ENCODE measurements at places on chromosomes 1 and 21. TPM values are rescaled to one million over a fixed set of nuclear protein-coding genes. Genes with fewer than 3 reads are reported as not detected.

DNA sequence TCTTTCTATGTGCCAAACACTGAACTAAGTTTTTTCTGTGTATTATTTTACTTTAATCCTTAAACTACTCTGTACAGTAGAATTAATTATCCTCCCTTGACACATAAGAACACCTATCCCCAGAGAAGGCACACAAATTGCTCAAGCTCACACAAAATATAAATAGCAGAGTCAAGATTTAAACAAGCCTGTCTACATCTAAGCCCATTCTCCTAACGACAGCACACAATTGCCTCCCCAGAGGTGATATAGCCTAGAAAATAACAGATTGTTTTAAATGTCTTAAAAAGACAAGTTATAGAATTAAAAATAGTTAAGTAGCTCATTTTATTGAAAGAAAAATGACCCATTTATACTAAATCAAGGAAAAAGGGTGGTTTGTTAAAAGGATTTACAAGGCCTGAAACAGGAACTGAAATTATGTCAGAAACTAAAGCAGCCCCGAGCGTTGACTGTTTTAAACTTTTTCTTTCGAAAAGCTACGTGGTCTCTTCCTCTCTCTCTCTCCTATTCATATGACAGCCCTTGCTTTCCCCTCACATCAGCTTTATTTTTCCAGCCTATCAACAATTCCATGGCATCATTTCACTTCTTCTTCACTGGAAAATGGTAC lies 30.5 kb downstream of the TNFSF18 start:
- no peaks in the 10 kb centered on the region for H3K36me3 ChIP-seq
- no peaks in the 10 kb centered on the region for H3K27me3 ChIP-seq
- no peak overlapping the region for H3K27ac ChIP-seq
- no peak for DNase-seq
- no peaks in the 10 kb centered on the region for H3K4me1 ChIP-seq

Gene EPHB2
- 10.7 TPM for total RNA-seq

GRCh38 chr1:2465371-2466269 lies 10.5 kb upstream of the PLCH2 start:
- no peak for DNase-seq
- no peak overlapping the region for H3K27ac ChIP-seq
- H3K4me3 ChIP-seq: no peak overlapping the region
- no peaks in the 10 kb centered on the region for H3K36me3 ChIP-seq
- H3K27me3 ChIP-seq: peaks cover 3% of the 10 kb centered on the region

Gene TDRD10
- 27.8 TPM for total RNA-seq

DNA sequence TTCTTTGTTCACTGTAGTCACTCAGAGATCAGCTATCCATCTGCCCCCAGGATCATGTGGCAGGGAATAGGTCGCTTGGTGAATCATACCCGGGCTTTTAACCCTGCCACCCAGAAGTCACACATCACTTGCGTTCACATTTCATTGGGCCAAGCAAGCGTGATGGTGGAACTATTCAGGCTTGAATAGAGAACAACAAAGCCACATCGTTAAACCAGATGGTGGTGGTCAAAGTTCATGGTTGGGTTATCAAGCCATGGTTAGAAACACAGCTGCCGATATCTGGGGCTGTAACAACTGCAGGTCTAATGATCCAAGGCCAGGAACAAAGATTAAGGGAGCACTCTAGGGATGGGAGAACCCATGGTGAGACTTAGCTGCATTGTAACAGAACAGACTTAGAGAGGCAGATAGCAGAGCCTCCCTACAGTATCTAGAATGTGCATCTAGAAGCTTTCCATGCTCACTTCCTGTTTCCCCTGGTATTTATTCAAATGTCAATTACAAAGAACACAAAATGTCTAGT lies 40.0 kb upstream of the PTPRC start:
- DNase-seq: no peak
- no peaks in the 10 kb centered on the region for H3K36me3 ChIP-seq
- H3K4me3 ChIP-seq: no peak overlapping the region
- no peaks in the 10 kb centered on the region for H3K4me1 ChIP-seq
- H3K27me3 ChIP-seq: no peaks in the 10 kb centered on the region

DNA sequence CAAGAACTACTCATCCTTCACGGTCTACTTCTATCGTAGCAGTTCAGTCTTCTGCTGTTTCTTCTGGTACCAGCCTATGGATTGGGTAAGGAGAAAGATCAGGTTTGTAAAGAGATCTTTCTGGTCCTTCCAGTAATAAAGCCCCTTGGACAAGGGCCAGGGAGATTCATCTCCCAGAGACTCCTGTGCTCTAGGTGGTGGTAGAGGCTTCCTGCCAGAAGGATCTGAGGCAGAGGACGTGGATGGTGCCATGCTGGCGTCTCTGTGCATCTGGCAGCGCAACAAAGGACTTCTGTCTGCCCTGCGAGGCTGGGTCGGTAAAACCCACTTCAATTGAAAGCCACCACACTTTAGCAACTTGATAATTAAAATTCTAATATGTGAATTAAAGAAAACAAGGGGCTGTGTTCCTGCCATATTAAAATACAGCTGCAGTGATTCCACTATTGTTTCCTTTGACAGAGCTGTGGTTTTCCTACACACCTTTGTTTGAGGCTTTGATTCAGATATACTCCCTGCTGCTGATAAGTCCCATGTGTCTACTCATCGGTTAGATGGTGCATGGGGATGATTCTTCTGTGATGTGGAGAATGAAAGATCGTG lies 73.6 kb downstream of the ROR1 start:
- peaks cover 17% of the 10 kb centered on the region for H3K4me1 ChIP-seq
- H3K4me3 ChIP-seq: no peak overlapping the region
- no peaks in the 10 kb centered on the region for H3K27me3 ChIP-seq
- no peak for DNase-seq
- H3K27ac ChIP-seq: no peak overlapping the region
- no peaks in the 10 kb centered on the region for H3K36me3 ChIP-seq

GRCh38 chr1:56202796-56203492 lies 376.4 kb downstream of the PLPP3 start:
- no peak overlapping the region for H3K4me3 ChIP-seq
- no peak overlapping the region for H3K27ac ChIP-seq
- H3K4me1 ChIP-seq: no peaks in the 10 kb centered on the region
- H3K36me3 ChIP-seq: no peaks in the 10 kb centered on the region
- no peak for DNase-seq
- H3K27me3 ChIP-seq: no peaks in the 10 kb centered on the region

GRCh38 chr1:90190523-90190922 lies 195.6 kb downstream of the ZNF326 start:
- no peak overlapping the region for H3K27ac ChIP-seq
- H3K4me3 ChIP-seq: no peak overlapping the region

DNA sequence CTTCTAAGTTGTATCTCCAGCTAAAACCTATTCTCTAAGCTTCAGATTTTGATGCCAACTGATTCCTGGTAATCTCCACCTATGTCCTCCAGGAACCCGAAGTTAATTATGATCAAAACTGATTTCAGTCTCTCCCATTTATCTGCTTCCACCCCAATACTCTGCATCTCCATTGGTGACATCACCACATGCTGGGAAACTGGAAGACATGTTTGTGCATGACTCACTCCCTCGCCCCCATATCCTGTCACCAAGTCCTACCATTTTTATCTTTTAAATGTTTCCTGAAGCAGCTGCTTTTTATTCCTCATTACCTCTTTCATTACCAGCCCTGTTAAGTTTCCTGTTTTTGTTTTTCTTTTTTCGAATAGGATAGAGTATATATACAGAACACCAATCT lies 228.5 kb downstream of the LRRC40 start:
- peaks cover 15% of the 10 kb centered on the region for H3K4me1 ChIP-seq
- H3K27ac ChIP-seq: peak overlapping the region; percentile 36
- no peaks in the 10 kb centered on the region for H3K36me3 ChIP-seq
- no peak for DNase-seq
- no peak overlapping the region for H3K4me3 ChIP-seq
- H3K27me3 ChIP-seq: no peaks in the 10 kb centered on the region

GRCh38 chr1:50724626-50725286 lies 235.3 kb downstream of the FAF1 start:
- no peak overlapping the region for H3K27ac ChIP-seq
- peaks cover 1% of the 10 kb centered on the region for H3K27me3 ChIP-seq
- H3K36me3 ChIP-seq: no peaks in the 10 kb centered on the region
- DNase-seq: no peak
- H3K4me1 ChIP-seq: peaks cover 18% of the 10 kb centered on the region

GRCh38 chr1:14929547-14930246 lies 223.8 kb upstream of the TMEM51 start:
- H3K4me1 ChIP-seq: peaks cover 12% of the 10 kb centered on the region
- H3K4me3 ChIP-seq: no peak overlapping the region
- no peak for DNase-seq
- no peak overlapping the region for H3K27ac ChIP-seq
- peaks cover 13% of the 10 kb centered on the region for H3K27me3 ChIP-seq

Gene CRYZL1
- total RNA-seq: 32.2 TPM

Gene NEGR1
- total RNA-seq: 2.9 TPM

- DNase-seq: no peak
- H3K27ac ChIP-seq: no peak overlapping the region
- no peaks in the 10 kb centered on the region for H3K36me3 ChIP-seq
- no peaks in the 10 kb centered on the region for H3K4me1 ChIP-seq
These were observed 8.5 kb upstream of the ZC3H12A start for GRCh38 chr1:37465593-37466517.

DNA sequence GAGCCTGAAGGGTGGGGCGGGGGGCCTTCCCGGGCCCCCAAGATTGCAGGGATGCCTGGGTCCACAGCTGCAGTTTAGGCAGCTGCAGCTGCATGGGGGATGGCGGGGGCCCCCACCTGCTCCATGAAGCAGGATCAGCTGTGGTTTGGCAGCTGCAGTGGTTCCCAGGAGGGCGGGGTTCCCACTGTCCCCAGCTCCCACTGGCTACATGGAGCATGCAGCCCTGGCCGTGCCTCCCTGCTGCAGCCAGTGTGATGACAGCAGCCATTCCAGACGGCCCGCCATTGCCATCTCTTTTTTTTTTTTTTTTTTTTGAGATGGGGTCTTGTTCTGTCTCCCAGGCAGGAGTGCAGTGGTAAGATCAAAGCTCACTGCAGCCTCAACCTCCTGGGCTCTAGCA lies 992 bp upstream of the C1QA start:
- H3K4me1 ChIP-seq: no peaks in the 10 kb centered on the region
- H3K4me3 ChIP-seq: no peak overlapping the region
- DNase-seq: no peak
- H3K27me3 ChIP-seq: peaks cover 2% of the 10 kb centered on the region

DNA sequence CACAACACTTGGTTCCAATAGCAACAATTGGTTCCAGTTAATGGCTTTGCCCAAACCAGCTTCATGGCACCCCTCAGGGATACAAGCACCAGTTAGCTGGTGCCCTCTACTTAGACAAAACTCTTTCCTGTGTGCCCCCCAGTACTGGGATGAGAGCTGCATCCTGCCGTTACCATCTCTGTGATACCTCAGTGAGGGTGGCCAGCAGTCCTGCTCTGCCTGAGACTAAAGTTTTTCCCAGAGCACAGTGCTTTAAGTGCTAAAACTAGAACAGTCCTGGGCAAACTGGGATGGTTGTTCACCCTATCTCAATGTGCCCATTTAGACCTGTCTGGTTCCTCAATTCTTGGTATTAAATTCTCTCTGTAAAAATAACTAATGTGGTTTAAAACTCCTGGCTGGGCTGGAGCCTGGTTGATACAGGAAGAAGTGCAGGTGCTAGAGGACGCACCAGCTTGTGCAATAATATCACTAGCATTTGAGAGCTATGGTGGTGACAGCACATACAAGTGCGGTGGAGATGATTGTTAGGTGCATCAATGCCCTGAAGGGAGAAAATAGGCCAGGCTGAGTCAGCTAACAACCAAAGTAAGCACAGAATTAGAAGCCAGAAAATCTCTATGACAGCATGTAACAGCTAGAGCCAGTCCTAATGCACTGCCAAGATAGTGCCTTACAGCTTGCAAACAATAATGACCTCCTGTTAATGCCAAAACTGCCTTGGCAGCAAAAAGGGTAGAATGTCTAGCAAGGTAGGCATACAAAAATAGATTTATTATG lies 179.8 kb upstream of the GALNT2 start:
- no peaks in the 10 kb centered on the region for H3K36me3 ChIP-seq
- no peak for DNase-seq
- H3K4me3 ChIP-seq: no peak overlapping the region
- peaks cover 4% of the 10 kb centered on the region for H3K4me1 ChIP-seq
- peaks cover 2% of the 10 kb centered on the region for H3K27me3 ChIP-seq

Gene PLPPR5
- total RNA-seq: 1.1 TPM

DNA sequence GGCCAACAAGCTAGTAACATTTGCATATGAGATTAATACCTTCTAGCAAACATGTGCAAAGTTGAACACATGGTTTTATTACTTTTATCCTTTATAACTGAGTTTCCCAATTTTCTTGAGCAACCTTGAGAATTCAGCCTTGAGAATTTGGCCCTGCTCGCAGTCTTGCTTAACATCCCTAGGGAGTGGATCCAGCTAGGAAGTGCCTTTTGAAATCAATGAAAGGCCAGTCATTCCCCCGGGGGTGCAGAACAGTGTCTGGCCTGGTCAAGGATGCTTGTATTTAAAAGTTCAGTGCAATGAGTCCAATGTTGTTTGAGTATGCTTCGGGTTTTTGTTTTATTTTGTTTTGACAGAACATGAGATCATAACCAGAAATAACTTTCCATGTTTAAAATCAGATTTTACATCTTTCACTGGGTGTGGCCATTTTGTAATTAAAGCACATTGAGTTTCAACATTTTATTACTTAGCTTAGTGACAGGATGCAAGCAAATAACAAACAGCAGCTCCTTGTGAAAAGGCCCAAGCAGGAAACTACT lies 16.7 kb downstream of the PALMD start:
- no peaks in the 10 kb centered on the region for H3K27me3 ChIP-seq
- no peak overlapping the region for H3K4me3 ChIP-seq
- peaks cover 18% of the 10 kb centered on the region for H3K4me1 ChIP-seq
- H3K27ac ChIP-seq: no peak overlapping the region

- H3K27ac ChIP-seq: no peak overlapping the region
- no peak for DNase-seq
- no peaks in the 10 kb centered on the region for H3K36me3 ChIP-seq
- H3K4me1 ChIP-seq: peaks cover 5% of the 10 kb centered on the region
- H3K4me3 ChIP-seq: no peak overlapping the region
These were observed 49.8 kb downstream of the SLC35D1 start for GRCh38 chr1:67004176-67004575.

Gene FTCD
- 1.5 TPM for total RNA-seq

DNA sequence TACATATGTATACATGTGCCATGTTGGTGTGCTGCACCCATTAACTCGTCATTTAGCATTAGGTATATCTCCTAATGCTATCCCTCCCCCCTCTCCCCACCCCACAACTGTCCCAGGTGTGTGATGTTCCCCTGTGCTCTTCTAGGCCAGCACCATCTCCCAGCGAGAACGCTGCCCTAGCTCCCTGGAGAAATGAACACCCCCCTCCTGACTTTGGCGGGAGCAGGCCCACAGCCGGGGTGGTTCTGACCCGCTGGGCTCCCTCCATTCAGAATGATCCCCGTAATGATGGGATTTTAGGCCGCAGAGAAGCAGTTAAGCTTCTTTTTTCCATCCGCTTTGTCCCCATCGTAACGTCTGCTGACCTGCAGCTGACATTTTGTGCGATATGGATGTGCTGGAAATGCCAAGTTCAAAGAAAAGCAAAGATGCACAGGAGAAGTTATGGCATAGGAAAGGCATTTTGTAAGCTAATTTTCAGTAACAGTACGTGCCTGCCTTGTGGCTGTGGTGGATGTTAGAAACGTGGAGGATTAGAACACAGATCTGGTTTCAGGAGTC lies 39.3 kb downstream of the ELK4 start:
- no peak overlapping the region for H3K27ac ChIP-seq
- H3K4me3 ChIP-seq: no peak overlapping the region
- peaks cover 8% of the 10 kb centered on the region for H3K27me3 ChIP-seq
- H3K4me1 ChIP-seq: peaks cover 58% of the 10 kb centered on the region
- peaks cover 23% of the 10 kb centered on the region for H3K36me3 ChIP-seq

Gene AQP10
- not detected for total RNA-seq

- no peaks in the 10 kb centered on the region for H3K36me3 ChIP-seq
- H3K4me1 ChIP-seq: no peaks in the 10 kb centered on the region
- H3K4me3 ChIP-seq: no peak overlapping the region
- DNase-seq: peak; percentile 37
- no peak overlapping the region for H3K27ac ChIP-seq
- no peaks in the 10 kb centered on the region for H3K27me3 ChIP-seq
These were observed 56.2 kb downstream of the NTNG1 start for GRCh38 chr1:107196973-107197562.
